ENCODE measurements at places on chromosomes 4 and X. TPM values are rescaled to one million over a fixed set of nuclear protein-coding genes. Genes with fewer than 3 reads are reported as not detected.

SPACA5 gene
- not detected for polyA plus RNA-seq

EDA2R gene
- polyA plus RNA-seq = 0.63 TPM

CAPN6 gene
- polyA plus RNA-seq = 22.8 TPM

GC gene
- 0.26 TPM for polyA plus RNA-seq

DNA sequence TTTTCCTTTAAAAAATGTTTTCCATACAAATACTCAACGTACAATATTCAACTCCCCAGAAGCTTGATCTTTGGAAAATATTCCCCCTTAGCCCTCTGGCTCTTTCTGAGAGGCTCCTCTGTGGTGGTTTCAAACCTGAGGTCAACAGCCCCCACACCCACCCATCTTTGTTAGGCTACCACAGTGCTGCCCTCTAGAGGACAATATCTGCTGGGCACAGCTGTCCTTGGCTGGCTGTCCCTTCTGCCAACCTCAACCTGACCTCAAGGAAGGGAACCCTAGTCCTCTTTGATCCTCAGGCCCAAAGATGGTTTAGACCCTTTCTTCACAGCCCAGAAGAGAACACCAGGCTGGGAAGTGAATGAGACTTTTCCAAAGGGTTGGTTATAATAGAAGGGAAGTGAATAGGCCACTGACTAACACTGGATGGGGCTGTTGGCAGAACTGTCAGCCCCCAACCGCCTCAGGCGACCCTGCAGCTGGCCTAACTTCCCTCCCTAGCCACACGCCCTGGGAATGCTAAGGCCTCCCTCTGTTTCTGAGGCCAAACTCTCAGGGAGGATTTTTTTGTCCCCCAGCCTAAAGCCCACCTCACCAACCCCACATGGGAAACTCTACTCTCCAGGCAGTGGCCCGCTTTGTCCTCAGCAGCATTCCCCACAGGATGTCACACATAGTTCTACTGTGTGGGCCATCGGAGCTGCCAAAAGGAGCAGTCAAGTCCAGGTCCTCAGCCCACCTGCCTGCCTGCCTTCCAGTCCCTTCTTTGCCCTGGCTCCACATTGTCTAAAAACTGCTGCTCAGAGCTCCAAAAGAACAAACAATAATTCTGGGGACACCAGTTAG lies 34.3 kb downstream of the NYX start:
- no peak for DNase-seq

- DNase-seq = no peak
These were observed 1504.5 kb upstream of the PCDH10 start for GRCh38 chr4:131644619-131645018.

DNA sequence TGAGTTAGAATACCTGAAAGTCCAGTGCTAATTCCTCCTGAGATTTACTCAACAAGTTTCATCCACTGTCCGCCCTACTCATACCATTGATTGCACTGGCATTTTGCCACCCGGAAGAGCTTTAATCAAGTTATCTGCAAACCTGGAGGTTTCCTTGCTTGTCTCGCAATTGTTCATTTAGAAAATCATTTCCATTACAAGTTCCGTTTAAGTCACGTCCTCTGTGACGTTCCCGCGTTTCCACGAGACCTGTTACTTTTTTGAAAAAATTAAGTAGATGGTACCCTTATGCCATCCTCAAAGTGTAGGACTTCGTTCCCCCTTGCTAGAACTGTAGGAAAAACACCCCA lies 761 bp upstream of the FRYL start:
- no peak for DNase-seq

DNA sequence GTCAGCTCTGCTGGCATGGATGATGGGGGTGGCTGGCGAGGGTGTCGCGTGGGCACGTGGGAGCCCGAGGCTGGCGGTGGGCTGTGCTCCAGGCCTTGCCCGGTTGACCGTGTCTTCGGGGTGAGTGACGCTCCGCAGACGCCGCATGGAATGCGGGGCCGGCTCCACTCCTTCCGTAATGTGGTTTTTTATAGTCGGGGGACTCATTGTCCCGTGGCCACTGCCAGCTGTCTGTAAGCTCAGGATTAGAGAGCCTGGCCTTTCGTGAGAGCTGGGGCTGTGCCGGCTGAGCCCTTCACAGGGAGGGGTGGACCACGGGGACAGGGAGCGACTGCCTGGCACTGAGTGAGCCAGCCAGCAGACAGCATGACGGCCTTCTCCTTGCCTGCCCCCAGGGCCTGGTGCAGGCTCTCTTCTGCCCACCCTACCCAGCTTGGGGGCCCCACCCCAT lies 20.4 kb downstream of the DOK7 start:
- no peak for DNase-seq

DNA sequence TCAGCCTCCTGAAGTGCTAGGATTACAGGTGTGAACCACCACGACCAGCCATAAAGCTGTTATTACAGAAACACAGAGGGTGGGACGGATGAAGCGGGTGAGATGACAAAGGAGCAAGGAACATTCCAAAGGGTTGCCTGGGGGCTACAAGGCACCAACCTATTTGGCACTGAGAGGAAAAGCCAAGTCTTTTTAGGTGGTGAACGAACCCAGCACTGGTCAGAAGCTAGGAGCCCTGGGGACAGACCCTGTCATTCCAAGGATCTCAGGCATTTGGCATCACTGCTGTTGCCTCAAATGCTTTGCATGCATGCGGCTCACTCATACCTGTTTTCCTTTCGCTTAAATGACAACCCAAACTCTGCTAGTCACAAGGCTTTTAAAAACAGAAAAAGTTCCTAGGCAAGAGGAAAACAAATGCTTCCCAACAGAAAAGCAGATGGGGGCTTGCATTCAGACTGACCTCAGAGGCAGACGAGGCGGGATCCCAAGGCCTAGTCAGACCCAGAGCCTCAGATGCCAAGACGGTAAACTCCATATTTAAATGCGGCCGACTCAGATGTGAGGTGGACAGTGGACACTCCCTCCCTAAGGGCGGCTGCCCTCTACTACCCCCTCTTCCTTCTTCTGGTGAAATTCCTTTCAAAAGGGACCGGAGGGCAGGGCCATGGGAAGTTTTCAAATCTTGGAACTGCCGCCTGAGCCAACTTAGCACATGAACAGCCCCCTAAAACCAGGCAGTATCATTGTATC lies 4.5 kb downstream of the MAP7D2 start:
- no peak for DNase-seq

DNA sequence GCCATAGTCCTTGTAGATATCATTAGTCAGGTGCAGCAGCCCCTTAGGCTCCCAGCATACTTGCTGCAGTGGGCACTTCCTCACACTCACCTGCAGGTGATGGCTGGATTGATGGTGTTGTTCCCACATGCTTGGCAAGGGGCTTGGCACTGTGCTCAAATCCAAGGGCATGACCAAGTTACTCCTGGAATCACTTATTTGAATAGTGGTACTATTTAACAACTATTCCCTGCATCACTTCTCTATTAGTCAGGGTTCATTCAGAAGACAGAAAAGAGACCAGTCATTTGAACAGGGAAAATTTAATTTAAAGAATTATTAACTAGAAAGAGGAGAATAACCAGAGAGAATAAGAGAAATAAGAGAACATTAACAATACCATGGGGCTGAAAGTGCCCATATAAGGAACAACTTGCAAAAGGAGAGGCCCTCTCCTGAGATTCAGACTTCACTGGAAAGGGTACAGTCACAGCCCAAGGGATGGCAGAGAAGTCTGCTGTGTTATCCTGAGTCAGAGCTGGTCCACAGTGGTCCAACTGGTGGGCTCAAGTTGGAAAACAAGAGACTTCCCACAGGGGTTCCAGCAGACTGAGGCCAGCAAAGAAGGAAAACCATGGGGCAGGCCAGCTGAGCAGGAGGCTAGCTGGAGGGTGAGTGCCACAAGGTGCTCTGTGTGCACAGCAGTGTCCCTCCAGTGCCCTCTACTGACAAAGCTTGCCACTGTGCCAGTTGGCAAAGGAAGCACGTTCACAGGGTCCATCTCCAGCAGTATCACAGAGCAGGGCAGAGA lies 9.8 kb downstream of the SPP1 start:
- no peak for DNase-seq

DNA sequence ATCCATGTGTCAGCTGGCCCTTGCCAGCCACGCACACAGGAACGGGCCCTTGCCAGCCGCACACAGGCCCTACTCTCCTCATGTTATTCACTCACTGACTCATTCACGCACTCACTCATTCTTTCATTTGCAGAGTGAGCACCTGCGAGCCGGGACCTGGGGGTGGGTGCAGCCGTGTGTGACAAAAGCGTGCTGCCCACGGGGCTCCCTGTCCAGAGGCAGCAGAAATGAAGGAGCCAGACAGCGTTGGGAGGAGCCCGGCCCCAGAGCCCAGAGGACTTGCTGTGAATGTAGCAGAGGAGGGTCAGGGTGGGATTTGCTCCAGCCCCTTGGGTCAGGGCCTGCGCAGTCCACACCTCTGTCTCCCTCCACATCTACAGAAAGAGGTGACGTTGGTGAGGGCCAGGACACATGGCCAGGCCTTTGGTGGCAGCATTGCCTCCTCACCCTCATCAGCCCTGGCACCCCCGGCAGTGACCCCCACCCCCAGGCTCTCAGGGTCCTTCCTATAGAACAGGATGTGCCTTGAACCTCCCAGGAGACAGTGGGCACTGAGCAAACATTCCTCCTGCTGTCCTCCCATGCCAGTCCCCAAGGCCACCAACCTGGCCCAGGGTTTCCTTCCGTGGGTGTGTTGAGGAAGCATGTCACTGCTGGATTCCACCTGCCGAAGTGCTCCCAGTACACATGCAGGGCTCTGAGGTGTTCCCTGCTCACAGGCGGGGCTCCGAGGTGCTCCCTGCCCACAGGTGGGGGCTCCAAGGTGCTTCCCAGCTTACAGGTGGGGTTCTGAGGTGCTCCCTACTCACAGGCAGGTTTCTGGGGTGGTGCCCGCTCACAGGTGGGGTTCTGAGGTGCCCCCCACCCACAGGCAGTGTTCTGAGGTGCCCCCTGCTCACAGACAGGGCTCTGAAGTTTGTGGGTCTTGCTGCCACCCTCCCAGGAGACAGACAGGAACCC lies 105.7 kb downstream of the HMX1 start:
- DNase-seq = no peak

DNA sequence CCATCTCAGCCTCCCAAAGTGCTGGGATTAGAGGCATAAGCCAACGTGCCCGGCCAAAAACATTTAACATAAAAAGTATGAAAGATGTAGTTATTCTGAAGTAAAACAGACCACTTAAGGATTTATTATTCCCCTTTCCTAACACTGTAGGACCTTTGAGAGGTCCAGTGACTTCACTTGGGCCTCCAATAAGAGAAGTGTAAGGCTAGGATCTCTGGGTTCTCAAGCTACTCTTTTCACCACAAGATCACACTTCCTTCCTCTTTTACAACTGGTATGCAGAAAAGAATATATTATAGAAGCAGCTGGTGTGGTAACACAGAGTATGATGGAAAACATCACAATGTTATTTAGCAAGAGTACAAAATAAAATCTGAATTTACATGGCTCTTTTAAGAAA lies 30.2 kb upstream of the CCNG2 start:
- DNase-seq = no peak

- no peak for DNase-seq
These were observed 224.2 kb downstream of the AFAP1 start for GRCh38 chr4:7715271-7716009.

DNA sequence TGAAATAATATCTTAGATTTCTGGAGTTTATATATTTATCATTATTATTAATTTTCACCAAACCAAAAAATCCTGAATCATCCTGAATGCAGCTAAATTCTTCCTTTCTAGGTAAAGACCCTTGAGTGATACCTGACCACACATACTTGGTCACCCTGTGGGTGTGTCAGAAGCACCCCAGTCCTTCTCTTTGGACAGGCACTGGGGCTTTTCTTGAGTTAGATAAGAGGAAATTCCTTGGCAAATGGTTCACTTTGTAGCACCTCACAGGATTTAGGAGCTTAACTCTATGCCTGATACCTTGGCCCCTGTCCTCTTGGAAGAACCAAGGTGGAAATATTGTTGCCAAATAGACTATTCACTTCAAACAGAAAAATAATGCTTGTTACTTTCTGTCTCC lies 69.6 kb upstream of the PNPLA4 start:
- DNase-seq = no peak

GRCh38 chr4:92074839-92075238 lies 228.9 kb upstream of the GRID2 start:
- DNase-seq = no peak

DNA sequence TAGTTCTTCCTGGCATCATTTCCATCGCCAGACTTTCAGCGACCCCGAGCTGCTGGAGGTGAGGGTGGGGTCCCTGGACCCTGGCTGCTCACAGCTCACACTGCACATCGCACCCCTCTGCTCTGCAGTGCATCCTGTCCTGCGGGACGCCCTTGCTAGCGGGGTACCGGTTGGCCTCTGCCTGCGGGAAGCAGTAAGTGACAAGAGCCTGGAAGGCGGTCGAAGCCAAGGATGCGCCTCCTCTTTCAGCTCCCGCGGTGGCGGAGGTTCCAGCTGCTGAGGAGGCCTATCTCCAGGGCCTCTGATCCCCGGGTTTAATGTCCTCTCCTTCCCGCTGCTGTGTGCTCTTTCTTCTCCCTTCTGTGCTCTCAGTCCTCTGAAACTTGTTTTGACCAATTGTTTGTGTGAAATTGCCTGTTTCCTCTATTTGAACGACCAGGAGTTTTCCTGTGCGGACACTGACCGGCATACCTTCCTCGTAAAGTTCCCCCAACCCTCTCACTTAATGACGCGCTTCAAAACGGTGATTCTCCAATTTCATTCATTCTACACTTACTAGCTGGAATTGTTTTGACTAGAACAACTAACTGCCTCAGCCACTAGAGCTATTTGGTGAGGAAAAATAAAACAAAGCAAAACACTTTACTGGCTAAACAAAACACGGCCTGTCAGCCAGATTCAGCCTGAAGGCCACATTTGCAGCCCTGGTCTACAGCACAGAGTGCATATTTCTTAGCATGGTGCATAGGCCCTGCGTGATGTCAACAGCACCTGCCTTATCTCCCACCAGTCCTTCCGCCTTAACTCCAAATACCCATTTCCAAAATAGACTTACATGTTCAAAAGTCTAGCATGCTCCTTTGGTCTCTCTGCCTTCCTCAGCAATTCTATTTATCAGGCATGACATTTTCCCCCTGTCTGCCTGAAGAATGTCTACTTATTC lies 28.0 kb downstream of the MGAT4D start:
- peak; percentile 47 for DNase-seq

DNA sequence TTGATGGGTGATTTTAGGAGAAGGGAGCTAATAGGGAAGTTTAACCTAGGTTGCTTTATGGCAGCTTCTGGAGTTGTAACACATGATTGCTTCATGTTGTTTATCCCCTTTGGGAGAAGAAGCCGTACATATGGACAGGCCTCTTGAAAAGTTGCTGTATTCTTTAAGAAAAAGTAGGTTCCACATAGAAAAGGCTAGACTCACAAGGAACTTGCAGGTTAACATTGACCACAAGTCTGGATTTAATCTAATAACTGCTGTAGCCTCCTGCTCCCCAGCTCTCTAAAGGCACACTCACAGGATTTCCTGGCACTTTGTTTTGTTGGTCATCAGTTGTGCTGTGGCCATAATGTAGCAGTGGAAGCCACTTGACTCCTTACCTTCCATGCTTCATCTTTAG lies 19.7 kb downstream of the FNIP2 start:
- DNase-seq = no peak
